ENCODE measurements at places on chromosomes 2 and 18. TPM values are rescaled to one million over a fixed set of nuclear protein-coding genes. Genes with fewer than 3 reads are reported as not detected.

Gene DYNAP
- not detected for total RNA-seq

Gene UBE2F
- 38.4 TPM for total RNA-seq

Gene DSC2
- total RNA-seq: 47.0 TPM

Gene GAD1
- total RNA-seq: not detected

Gene RFTN2
- total RNA-seq: 1.6 TPM

Gene PTPRN
- total RNA-seq: 2.8 TPM

Gene IGFBP5
- total RNA-seq: 166 TPM

Gene MAP3K2
- total RNA-seq: 61.0 TPM

Gene MYOM1
- 4.1 TPM for total RNA-seq

Gene OSR1
- 1.2 TPM for total RNA-seq

Gene KCNIP3
- total RNA-seq: 1.6 TPM

Gene TUBA4B
- total RNA-seq: not detected

Gene TXNDC2
- total RNA-seq: not detected

Gene GAREM2
- 1.5 TPM for total RNA-seq

Gene PROKR1
- not detected for total RNA-seq

Gene ST6GAL2
- total RNA-seq: not detected

Gene ICOS
- total RNA-seq: 9.3 TPM

Gene ANTXR1
- 15.4 TPM for total RNA-seq

GRCh38 chr2:217900010-217900779 is 102.6 kb downstream of the TNS1 start:
- DNase-seq: no peak

DNA sequence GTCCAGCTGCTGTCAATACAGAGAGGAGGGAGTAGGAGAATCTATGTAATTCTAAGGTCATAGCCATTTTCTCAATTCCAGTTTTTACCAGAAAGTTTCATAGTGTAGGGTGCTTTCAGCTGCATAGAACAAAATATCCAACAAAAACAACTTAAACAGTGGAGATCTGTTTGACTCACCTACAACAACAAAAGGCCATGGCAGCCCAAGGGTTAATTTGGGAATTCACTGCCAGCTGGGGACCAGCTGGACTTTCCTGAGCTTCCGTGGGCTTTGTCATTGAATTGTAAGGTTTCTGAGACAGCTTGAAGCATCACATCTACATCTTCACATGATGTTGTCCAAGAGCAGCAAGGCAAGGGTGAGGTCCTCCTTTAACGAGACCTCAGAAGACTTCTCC is 512.7 kb downstream of the IRS1 start:
- DNase-seq: no peak

- DNase-seq: peak; percentile 44
These were observed 557.5 kb downstream of the ARHGAP15 start for GRCh38 chr2:143686585-143687164.

DNA sequence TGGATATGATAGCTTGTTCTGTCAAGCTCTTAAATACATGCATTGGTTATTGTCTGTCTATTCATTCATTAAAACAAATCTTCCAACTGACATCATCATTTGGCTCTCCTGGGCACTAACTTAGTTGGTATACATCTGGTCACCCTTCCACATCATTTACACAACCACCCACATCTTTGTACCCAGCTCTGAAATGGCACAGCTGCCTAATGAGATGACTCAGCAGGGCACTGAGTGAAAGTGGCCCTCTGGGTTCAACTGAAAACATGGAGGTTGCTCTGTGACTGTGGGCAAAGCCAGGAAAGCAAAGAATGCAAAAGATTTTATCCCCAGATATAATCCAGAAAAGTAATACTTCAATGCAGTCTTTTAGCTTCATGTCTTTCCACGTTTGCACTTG is 234.0 kb upstream of the MAP2 start:
- DNase-seq: no peak

DNA sequence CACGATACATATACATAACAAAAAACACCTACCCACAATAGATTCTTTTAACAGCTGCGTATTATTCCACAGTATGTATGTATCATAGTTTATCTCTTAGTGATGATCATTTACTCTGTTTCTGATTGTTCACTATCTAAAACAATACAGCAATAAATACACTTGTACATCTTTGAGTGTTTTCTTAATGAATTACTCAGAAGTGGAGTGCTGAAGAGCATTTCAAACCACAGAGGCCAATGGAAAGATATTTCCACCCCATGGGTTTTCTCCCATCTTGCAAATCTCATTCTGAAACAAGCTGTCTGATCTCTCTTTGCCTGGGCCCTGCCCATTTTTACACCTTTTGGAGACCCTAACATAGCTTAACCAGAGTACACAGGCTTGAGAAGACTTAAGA is 113.8 kb upstream of the KLF7 start:
- DNase-seq: no peak

DNA sequence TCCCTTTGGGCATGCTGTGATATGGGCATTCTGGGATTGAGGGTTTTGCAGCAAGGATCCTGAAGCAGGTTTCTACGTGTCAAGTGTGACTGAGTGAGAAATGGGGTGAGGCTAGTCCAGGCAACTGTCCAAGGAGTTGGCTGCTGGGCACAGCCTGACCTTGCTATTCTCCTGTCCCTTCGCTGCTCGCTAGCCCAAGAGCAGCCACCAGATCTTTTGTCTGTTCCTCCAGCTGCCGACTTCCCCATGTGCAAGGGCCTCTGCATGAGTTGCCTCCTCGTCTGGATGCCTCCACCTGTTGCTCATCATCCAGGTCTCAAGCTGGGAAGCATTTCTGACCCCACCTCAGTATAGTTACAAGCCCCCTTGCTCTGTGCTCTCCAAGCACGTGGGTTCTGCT is 71.1 kb downstream of the DYSF start:
- DNase-seq: no peak

DNA sequence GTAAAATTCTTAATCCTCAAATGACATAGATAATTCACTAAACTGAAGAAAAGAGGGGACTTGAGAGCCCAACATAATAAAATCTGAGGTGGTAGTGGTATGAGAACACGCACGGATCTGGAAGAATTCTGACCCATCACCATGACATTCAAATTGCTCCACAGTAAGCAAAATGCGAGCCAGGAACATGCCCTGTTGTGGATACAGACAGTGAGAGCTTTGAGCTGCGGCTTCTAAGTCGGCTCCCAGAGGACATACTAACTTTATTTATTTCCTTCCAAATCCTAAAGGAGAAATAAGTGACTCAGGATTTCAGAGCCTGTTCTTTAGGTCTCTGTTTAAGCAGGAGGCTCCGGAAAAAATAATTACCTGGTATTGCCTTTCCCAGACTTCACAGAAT is 143.4 kb upstream of the SMAD7 start:
- DNase-seq: peak; percentile 28

GRCh38 chr2:1052771-1053191 is 102.1 kb downstream of the SNTG2 start:
- DNase-seq: no peak

GRCh38 chr18:61972389-61973264 is 79.8 kb upstream of the RNF152 start:
- no peak for DNase-seq

- no peak for DNase-seq
These were observed 17.0 kb upstream of the PKDCC start for GRCh38 chr2:42030829-42031228.

DNA sequence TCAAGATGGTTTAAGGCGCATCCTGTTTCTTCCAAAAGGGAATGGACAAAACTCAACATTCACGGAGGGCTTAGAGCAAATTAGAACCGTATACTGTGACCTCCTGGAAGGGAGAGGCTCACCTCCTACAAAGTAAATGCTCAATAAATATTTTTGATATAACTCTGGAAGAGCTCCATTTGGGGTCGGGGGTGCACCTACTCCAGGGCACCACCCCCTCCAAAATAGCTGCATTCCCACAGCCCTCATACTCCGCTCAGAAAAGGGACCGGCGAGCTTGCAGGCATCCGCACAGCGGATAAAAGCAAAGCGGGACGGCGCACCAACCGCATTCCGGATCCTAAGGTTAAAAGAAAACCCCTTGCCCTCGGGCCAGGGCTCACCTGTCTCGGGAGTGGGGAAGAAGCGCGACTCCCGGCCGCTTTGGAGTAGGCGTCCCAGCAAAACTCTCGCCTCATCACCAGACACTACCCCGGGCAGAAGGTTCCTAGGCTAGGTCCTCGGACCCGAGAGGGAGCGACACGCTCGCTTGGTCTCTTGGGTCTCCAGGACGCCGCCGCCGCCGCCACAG is 378 bp downstream of the WDPCP start:
- no peak for DNase-seq

- DNase-seq: no peak
These were observed 45.9 kb upstream of the CNGA3 start for GRCh38 chr2:98300141-98300874.

- DNase-seq: no peak
These were observed 15.9 kb downstream of the GALNT3 start for GRCh38 chr2:165778187-165778556.

DNA sequence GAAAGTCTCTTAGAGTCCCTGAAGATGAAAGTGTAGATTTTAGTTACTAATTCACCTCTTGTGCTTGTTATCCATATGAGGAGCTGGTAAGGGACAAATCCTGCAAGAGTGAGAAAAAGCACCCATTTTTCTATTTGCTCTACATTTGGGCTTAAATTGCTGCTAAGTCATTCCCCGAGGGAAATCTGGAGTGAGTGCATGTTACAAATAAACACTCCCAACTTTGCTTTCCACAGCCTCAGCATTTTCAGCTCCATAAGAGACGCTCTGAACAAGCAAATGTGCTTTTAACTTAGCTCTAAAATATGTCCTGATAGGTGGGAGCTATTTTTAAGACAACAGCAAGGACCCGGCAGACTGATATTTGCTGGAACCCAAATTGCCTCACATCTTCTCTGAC is 126.7 kb downstream of the DPP10 start:
- no peak for DNase-seq

- DNase-seq: no peak
These were observed 38.9 kb downstream of the HIBCH start for GRCh38 chr2:190280565-190281350.

GRCh38 chr2:151189125-151189524 is 72.5 kb downstream of the RBM43 start:
- no peak for DNase-seq

DNA sequence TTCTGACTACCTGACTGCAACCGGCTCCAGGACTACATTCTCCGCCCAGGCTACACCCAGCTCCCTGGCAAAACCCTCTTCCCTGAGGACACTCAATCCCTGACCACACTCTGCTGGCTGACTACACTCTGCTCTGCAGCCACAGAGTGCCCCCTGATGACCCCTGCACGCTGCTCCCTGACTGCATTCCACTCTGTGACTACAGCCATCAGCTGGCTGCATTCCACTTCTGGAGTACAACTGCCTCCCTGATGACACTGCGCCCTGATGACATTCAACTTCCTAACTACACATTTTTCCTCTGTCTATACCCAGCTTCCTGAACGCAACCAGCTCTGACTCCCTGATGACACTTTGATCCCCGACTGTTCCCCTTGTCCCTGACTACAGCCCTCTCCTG is 71.3 kb upstream of the NRXN1 start:
- DNase-seq: peak; percentile 61

GRCh38 chr2:205405194-205405593 is 277.1 kb upstream of the NRP2 start:
- no peak for DNase-seq

GRCh38 chr2:142629193-142629592 is 248.3 kb upstream of the KYNU start:
- no peak for DNase-seq

DNA sequence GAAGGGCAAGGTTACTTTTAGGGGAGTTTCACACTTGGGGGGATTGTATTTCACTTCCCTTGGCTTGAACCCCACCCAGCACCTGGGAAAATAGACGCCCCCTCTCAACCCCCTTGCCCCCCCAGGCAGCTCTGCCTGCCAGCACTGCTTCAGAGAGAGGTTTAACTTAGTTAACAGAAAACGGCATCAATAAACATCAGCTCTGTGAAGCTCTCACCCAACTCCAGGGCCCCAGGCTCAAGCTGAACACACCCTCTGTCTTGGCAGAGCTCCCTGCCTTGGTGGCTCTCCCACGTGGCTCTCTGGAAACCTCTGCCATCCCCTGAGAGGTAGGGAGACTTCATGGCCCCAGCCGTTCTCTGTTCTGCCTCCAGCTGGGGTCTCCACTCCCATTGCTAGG is 244.1 kb downstream of the ACKR3 start:
- DNase-seq: no peak

GRCh38 chr2:69171897-69172525 is 159.0 kb downstream of the ANTXR1 start:
- no peak for DNase-seq

DNA sequence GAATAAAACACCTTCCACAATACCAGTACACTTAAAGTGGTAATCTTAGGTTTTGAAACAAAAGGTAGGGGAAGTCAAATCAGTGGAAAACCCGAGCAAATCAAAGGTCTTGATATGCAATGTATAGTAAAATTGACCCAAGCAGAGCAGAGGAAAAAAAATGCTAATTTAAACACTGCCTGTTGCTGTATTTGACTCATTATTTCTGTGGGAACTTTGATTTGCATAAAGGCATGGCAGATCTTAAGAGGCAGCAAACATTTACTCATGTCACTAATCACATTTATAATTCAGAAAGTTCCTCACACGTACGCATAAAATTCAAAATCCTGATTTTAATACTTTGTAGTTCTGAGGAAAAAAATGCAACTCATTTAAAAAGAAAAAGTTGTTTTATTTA is 64.4 kb downstream of the IKZF2 start:
- no peak for DNase-seq

DNA sequence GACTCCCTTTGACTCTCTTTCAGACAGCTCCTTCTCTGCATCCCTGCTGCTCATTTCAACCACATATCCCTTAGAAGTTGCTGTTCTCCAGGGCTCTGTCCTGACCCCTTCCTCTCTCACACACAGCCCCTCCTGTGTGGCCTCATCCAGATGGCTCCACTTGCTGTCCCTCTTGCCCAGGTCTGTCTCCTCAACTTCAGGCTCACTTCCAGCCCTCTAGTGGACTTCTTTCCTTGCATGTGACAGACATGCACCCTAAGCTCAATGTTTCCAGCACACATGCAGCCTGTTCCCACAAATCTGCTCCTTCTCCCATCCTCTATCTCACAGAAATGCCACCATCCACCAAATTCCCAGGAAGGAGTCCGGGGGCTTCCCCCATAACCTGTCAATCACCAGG is 9.0 kb upstream of the MRPL19 start:
- no peak for DNase-seq

- peak; percentile 40 for DNase-seq
These were observed 111.0 kb downstream of the B3GNT2 start for GRCh38 chr2:62306751-62307468.

DNA sequence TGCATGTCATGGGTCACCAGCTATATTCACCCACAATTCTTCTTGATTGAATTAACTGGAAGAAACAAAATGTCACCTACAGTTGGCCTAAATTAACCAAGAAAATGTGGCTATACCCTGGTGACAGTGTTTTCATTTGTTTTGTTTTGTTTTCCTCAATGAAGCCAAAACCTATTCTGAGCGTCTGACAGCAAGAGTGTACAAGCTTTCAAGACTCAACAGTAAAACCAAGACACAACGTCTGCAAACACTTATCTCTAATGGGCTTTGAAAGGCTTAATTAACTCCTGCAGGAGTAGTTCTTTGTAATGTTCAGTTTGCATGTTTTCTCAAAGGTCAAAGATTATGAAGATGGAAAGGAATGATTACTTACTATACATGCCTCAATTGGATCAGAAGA is 827.6 kb upstream of the KLHL29 start:
- DNase-seq: no peak

GRCh38 chr2:100529900-100530299 is 32.9 kb upstream of the PDCL3 start:
- DNase-seq: no peak

- DNase-seq: no peak
These were observed 373.5 kb upstream of the MYT1L start for GRCh38 chr2:2704428-2705090.

Data from stomach (tissue), 19 donors.